ENCODE measurements at places on chromosomes 6 and 20.
A peak's percentile ranks its signal among the peaks of the same experiment; 100 is the strongest.

GRCh38 chr6:110090876-110091275 is 88.6 kb downstream of the WASF1 start:
- no peak for DNase-seq

GRCh38 chr6:124434421-124434820 is 527.8 kb upstream of the RNF217 start:
- no peak for DNase-seq

DNA sequence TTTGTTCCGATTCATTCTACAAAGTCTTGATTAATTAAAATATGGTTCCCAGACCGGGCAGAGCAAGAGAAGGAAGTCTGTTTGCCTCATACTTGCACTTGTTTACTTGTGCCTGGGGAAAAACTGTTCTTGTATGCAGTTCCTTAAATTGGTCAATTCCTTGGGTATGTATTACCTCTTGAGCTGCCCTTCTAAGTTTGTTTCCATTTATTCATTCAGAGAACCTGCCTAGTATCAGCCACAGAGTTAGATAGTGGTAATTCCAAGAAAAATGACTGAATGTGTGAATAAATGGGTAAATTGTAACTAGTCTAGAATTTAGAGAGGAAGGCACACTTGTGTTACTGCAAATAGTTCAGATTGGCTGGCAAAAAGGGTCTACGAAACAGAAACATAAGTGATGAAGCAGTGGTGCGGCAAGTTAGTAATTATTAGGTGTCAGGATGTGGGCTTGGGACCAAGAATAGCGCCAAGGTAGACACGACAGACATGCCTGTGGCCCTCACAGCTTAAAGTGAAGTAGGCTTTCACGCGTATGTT is 525 bp upstream of the MAK start:
- peak; percentile 20 for DNase-seq

DNA sequence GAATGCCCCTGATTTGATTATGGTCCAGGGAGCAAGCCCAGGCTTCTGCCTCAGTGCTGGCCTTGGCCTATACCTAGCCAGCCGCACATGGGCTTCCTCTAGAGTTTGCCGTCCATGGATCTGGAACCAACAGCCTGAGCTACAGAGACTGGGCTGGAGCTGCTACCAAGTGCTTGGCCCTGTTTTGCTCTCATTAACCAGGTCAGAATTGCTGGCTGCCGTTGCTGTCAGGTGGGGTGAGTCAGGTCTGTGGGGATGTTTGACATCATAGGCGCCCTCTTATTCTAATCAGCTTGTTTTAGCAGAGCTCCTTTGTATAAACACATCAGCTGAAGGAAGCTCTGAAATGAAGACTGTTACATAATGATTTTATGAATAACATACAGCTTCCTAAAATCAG is 83.1 kb upstream of the PHACTR2 start:
- DNase-seq = no peak

DNA sequence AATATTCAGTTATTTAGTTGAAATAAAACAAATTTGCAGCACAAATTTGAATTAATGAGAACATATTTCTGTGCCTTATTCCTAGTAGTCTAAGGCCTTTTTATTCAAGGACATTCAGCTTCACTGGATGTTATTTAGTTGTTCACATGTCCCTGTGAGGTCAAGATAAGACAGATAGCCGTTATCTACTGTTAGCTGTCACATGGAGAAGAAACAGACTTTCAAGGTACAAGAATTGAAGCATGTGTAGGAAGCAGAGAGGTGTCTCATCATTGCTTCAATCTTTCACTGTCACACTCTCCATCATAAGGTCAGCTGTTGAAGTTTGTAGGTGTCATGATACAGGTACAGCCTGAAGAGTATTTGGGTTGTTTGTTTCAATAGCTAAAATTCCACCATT is 112.9 kb upstream of the JAG1 start:
- DNase-seq = no peak

DNA sequence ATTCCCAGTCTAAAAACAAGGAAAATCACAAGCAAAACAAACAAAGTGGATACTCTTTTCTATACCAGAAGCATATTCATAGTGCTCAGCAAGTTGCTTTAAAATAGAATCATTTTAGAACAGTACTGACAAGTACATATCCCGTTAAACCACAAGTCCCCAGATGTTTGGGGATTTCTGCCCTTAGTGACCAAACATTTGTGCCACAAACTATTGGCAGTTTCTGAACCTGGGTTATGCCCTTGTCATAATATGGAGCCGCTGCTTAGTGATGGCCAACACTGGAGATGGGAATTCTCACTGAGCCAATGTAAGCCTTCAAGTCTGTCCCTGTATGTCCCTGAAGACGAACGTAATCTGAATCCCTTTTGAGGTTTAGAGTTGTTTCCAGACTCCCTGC is 436.7 kb upstream of the JAG1 start:
- DNase-seq = no peak

GRCh38 chr6:89034586-89035251 is 45.8 kb upstream of the PNRC1 start:
- DNase-seq = no peak

DNA sequence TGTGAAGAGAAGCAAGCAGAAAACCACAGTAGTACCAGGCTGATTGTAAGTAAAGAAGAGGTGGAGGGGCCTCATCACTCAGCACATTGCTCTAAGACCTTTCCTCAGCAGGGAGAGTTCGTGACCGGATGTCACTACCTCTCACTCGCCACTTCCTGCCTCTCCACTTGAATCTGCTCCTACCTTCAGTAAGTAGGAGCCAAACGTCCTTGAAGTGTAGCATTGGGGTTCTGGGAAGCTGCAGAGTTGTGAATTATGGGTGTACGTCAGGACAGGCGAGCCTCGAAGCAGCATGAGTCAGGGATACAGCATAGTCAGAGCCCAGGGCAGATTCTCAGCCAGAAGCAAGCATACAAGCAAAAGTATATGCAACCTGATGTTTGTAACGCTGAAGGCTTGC is 224.9 kb downstream of the PHACTR1 start:
- no peak for DNase-seq

GRCh38 chr6:119637768-119638167 is 288.2 kb upstream of the MAN1A1 start:
- no peak for DNase-seq

DNA sequence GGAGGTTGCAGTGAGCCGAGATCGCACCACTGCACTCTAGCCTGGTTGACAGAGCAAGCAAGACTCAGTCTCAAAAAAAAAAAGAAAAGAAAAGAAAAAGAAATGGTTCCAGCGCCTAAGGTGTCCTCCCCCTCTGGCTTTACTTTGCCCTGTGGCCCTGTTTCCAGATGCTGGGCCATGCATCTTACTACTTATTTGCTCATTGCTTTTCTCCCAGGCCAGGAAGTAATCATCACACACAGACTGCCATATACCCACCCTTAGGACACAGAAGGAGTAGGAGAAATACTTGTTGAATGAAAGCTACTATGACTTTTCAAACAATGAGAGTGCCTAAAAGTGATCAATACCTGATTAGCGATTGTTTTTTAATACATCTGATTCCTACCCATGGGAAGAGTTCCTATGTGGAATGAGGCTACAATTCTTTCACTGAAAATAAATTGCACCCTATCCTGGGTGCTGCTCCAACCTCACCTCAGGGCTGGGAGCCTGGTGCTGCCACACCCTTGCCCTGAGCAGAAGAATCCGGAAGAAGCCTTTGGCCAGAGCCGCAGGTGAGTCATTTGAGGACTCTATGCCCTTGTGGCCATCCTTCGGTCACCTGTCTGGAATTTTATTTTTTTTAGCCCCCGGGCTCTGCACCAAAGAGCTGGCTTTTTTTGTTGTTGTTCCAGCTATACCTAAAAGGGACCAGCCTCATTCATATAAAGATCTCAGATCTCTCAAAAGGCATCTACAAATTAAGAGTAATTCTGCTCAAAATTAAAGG is 22.7 kb upstream of the TFAP2C start:
- DNase-seq = no peak

DNA sequence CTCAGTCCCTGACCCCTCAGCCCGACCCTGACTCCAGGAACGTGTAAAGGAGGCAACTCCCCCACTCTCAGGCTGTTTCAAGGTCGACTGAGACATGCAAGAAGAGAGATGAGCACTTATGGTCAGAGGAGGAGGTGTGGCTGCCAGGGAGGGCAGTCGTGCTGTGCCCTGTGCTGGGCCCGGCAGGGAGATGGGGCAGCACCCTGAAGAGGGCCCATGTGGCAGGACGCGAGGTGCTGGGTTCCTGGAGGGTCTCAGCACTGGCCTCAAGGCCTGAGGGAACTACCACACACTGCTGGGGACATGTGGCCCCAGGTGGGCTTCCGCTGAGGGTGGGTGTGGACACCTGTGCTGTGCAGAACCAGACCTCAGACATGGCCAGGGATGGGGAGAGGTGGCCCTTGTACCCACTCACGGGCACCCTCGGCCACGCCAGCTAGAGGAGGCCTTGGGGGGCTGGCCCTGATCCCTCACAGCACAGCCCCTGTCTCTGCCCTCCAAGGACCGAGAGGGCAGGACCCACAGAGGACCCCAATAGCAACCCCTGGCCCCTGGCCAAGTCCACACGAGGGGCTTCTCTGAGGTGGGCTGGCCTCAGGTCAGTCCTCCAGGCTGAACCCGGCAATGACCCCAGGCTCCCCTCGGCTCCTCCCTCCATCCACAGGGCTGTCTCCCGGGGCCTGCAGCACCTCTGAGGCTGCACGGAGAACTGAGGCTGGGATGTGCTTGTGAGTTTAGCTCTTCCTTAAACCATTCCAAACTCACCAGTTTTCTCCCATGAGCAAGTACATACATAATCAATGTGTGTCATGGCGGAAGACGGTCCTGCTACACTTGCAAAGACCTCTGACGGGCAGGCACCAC is 8.7 kb downstream of the SLC2A4RG start:
- no peak for DNase-seq

DNA sequence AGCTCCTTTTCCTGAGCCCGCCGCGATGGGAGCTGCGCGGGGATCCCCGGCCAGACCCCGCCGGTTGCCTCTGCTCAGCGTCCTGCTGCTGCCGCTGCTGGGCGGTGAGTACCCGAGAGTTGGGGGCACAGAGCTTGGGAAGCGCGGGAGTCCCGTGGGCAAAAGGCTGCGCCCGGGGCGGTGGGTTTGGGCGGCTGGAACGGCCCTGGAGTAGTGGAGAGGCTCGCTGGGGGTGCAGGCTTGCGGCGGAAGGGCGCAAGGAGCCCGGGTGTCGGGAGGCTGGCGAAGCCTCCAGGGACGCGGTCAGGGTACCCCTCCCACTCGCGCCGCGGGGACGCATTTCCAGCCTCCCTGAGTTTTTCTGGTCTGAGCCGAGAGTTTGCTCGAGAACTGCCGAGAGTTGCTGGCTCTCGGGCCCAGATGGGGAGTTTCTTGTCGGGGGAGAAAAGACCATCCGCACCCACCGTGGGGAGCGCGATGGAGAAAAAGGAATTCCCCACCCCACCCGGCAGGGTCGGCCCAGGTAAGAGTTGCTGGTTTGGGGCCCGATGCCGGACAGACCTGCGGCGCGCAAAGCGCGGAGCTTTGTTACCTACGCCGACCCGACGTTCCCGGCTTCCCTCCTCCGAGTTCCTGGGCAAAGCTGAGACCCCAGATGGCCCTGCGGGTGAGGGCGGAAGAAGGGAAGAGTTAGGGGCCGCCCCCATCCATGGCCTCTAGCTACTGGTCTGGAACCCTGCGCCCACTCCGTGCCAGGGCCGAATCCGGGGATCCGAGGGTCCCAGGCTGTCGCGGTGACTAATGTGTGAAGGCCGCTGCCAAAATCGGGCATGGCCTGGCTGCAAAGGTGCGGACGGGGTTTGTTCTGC is 584 bp downstream of the PTK7 start:
- peak; percentile 71 for DNase-seq

GRCh38 chr6:147678253-147678652 is 169.8 kb downstream of the SAMD5 start:
- no peak for DNase-seq

All from NCI-H1417 (cell line).